ENCODE measurements at places on chromosomes 5 and 9.

DNA sequence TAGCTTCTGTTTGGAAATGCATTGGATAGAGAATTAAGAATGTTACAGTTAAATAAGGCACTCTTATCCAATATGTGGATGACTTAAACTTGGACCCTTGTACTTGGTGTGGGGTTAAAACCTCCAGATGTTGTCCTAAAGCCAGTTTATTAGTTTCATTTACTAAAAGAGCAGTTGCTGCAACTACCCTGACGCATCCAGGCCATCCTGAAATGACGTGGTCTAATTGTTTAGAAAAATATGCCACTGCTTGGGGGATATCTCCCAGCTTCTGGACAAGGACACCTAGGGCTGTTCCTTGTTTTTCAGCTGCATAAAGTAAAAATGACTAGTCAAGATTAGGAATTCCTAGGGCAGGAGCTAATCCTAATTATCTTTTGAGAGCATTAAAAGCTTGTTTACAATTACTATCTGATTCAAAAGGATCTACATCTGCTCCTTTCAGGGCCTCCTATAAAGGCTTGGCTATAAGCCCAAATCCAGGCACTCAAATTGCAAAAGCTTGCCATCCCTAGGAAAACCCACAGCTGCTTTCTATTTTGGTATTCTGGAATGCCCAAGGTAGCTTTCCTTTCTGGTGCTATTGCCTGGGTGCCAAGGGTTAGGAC lies 45.7 kb upstream of the SLCO4C1 start:
- no peak for DNase-seq

- DNase-seq = no peak
Measured at GRCh38 chr5:110045158-110045557, 355.4 kb downstream of the MAN2A1 start.

GRCh38 chr9:118674942-118675341 lies 694.3 kb downstream of the BRINP1 start:
- no peak for DNase-seq

GRCh38 chr5:88842784-88843183 lies 40.2 kb downstream of the MEF2C start:
- no peak for DNase-seq

DNA sequence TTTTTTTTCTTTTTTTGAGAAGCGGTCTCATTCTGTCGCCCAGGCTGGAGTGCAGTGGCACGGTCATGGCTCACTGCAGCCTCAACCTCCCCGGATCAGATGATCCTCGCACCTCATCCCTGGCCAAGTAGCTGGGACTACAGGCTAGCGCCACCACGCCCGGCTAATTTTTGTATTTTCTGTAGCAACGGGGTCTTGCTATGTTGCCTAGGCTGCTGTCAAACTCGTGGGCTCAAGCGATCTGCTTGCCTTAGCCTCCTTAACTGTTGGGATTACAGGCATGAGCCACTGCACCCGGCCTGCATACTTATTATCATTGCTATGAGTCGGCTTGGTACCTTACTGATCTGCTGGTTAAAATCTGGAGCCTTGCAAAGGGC lies 790 bp upstream of the IARS1 start:
- peak; percentile 20 for DNase-seq

DNA sequence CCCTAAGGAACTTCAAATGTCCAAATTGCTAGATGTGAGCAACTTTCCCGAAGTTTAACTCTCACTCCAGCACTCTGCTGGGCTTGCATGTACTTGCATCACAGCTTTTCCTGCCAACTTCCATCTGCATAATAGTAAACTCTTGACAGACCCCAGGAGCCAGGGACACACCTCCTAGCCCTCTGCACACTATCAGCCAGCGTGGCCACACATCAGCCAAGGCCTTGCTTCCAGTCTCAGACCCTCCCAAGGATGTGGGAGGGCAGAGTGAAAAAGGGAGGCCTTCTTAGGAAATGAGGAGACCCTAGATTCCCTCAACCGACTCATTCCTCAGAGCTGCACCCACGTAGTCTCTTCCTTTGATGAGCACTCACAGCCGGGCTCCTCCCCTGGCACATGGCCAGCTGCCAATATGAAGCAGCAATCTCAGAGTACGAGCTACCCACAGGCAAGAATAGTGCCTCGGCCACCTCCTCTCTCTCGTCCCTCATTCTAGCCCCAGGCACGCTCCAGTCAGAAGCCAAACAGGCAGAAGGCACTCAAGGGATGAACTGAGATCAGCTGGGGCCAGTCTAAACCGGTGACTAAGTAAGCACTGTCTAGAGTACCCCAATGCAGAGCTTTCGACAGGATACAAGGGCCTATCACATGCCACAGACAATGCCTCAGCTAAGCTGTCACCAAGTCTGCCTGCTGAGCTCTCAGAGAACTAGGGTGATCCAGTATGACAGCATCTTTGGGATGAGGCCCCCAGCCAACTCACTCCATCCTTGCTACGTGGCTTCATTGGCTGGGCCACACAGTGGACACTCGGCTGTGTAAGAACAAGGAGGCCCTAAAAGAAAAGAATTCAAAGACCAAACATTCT lies 2.3 kb downstream of the P4HA2 start:
- peak; percentile 86 for DNase-seq

DNA sequence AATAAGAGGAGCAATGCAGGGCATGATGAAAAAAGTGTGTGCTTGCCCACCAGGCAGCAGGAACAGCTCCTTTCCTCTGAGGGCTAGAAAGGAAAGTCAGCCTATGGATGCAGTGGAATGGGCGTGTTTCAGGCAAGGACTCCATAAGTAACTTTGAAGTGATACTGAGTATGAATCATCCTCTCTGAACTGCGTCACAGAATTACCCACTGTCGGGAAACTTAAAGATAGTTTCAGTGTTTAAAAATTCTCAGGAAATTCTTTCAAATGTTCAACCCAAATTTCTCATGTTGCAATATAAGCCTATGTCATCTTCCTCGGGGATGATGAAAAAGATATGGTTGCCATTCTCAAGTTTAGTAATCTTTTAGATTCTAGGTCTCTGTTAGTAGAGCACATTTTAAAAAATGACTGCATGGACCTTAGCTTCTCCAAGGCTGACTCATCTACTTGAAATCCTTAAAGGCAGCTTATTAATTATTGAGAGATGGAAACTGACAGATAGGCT lies 27.7 kb downstream of the PTCD2 start:
- DNase-seq = no peak

DNA sequence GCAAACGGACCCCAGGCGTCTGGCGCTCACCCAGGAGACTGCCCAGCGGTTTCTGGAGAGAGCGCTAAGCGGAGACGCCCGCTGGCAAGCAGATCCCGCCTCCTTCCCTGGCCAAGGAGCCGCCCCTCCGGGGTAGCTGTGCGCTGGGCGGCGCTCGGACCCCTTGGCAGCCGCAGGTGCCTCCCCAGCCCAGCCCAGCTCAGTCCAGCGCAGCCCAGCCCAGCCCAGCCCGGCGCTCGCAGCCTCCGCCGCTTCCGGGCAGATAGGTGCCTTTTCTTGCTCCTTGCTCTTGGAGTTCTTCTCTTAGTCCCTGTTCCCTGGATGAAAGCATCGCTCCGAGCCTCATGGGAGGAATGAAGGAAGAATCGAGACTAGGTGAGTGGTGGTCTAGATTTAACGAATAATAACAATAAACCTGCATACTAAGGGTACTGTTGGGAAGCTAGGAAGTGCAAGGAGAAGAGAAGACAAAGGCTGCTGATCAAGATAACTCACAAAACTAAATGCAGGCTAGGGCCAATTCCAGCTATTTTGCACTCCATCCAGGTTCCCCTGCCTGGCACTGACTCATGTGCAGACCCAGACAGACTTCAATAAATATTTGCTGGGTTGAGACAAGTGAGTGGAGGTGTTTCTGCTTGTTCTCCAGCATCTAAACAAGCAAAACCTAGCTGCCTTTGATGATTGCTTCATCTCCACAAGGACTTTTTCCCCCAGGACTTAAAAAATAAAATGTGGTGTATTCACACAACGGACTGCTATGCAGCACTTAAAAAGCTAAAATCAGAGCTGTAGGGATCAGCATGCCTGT lies at the start of gene STK32A:
STK32A (plus strand) TSS at position 202 of the 811 bp plus-strand sequence. CDS start 4,609 bp downstream, outside the sequence.
- peak; percentile 32 for DNase-seq

DNA sequence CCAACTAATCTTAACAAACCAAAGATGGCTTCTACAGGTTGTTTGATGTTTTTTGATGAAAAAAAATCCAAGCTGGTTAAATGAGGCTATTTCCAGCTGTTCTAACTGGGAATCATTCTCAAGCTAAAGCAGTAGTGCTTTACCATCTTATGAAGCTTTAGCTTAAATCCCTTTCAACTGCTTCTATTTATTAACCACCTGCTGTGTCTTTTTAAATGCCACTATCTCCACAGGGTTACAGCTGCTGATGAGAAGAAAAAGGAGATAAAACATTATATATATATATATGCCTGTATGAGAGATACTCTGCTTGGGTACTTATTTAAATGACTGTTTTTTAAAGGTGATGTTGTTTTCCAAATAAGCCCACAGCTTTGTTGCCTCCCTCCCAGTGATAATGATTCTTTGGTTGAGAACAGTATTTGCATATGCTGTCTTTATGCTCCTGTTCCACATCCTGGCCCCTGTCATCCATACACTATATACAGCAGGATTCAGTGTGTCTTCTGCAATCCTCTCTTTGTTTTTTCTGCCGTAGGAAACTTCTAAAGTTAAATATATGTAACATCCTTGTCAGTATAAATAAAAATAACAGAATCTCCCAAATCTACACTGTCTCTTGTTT lies 164.0 kb downstream of the PAM start:
- DNase-seq = no peak

DNA sequence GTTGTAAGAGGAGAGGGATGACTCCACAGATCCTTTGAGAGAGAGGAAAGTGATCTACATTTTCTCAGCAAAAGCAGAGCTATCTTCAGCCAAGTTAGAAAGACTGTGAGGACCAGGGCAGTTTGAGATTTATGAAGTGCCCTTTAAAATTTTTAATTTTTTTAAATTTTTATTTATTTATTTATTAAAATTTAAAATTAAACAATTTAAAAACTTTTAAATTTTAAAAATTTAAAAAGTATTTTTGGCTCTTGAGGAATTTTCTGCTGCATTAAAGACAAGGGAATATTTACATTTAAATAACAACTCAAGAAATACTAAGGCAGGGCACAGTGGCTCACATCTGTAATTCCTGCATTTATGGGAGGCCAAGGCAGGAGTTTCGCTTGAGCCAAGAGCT lies 30.4 kb upstream of the OCLN start:
- no peak for DNase-seq

DNA sequence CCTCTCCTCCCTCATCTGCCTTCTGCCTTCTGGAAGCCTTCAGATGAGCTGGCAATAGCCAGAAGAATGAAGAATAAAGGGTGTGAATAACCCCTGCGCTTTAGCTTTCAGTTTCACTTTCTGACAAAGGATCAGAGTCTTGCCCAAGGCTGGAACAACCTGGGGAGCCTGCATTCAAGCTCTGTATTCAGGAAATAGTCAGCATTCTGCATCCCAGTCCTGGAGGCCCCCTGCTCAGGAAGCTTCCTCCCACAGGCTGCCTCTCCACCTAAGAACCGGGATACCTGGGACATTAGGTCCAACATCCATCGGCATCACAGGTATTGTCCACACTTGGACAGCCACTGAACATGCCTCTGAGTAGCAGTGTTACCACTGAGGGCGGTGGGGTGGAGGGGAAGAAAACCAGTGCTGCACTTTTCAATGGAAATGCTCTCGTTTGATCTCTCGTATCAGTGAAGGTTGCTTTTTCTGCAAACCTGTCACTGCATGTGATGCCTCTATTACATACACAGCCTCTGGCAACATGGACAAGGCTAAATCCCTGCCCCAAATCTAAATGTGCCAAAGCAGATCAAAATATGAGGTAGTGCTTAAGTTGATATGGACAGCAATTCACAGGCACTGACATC lies 39.8 kb upstream of the ACO1 start:
- no peak for DNase-seq

DNA sequence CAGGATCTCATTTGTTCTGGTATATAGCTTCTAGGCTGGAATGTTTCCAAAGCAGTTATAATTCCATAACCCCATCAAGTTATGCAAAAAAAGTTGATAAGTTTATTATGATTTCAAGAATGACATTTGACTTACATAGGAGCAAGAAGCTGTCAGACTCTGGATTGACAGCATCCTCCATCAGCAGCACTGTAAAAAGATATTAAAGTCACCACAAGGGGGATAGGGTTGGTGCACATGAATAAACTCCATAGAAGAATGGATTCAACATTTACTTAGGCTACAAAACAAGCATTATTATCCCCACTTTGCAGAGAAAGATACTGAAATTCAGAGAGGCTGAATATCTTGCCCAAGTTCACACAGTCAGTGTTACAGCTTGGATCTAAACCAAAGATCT lies 208.9 kb upstream of the SLC30A5 start:
- no peak for DNase-seq

All from colonic mucosa (tissue), 4 donors.